H54 (cell line): ENCODE measurements at places on chromosomes 11 and 22.

DNA sequence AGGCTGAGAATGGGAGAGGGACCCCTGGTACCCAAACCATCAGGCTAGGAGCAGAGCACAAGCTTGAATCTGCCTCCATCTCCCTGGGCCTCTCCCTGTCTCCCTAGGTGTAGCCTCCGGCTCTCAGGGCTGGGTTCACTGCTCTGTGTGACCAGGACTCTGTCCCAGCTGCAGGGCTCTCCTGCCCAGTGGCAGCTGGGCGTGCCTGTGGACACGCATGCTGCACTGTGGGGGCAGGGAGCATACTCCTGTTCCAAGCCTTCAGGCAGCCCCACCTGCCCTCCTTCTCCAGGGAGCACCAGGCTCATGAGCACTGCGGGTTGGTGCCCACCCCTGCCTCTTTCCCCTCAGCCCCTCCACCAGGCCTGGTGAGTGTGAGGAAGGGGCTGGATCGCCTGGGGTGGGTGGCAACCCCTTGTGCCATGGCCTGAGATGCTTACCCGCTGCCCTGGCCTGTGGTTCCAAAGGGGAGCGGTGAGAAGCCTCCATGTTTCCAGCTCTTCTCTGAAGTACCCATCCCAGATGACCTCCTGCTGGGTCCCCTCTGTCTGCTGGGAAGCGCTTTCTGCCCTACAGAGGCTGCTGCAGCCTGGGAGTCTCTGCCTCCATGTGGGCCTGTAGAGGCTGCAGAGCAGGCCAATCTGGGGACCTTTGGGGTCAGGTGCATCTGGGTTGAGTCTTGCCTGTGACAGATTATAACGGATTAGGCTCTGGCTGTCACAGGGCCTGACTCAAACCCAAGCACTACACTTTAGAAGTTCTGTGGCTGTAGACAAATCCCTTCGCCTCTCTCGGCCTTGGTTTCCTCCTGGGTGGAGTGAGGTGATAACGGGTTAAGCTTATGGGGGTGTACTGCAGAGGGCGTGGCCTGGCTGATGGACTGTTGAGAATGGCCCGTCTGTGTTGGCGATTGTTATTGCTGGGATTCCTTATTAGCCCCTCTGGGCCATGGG lies 43.7 kb downstream of the WNT11 start:
- no peak for DNase-seq

DNA sequence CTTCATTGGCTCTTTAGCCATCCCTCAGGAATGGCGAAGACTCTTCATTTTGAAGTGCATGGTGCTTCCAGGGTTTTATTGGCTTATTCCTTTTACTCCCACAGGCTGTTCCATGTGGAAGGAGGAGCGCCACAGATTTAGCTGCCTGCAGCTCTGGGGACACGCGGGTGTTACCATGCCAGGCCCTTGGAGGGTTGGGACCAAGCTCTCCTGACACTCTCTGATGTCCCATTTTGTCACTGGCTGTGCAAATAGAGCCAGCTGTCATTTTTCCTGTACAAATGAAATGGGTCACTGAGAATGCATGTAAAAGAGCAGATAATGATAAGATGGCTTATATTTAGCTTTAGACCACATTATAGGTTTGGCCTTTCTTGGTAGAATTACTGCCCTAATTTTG lies 9.2 kb downstream of the THYN1 start:
- no peak for DNase-seq

DNA sequence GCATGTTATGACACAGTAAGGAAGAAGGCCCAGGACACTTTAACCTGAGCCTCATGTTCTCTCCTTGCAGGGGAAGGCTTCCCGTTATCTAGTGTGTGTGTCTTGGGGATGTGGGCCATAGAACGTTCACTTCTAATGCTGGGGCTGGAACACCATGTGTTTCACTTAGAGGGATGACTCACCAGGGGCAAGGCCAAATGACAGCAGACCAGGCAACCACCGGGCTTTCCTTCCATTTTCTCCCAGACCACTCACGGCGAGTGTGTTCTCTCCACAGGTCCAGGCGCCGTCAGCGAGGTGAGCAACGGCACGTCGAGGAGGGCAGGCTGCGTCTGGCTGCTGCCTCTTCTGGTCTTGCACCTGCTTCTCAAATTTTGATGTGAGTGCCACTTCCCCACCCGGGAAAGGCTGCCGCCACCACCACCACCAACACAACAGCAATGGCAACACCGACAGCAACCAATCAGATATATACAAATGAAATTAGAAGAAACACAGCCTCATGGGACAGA lies 964.4 kb downstream of the NTM start:
- no peak for DNase-seq

- DNase-seq, result no peak
Measured at GRCh38 chr11:9263840-9264315, 1.3 kb downstream of the DENND5A start.

- DNase-seq, result no peak
Measured at GRCh38 chr22:20542736-20543135, 35.3 kb downstream of the MED15 start.

DNA sequence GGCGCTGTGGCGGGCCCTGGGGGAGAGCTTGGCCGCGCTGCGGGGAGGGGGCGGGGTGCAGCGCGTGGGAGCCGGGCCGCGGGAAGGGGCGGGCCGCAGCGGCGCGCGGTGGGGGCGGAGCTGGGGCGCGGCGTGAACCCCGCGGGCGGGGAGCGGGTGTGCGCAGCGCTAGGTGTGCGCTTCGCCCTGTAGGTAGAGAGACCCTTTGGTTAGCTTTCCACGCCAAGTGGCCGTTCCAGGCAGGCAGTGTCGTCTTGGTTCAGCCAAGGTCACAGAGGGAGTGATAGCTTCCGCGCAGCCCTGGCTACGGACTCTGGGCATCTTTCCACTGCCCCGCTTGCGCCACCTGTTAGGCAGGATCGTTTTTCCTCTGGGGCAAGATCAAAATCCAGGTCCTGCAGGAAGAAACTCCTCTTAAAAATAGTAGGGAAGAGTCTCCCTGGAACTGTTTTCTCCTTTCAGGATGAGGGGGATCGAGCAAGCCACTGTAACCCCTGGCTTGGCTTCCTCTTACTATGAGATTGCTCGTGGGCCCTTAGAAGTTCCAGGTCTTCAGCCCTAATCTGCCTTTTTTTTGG lies 434 bp downstream of the BANF1 start:
- no peak for DNase-seq

DNA sequence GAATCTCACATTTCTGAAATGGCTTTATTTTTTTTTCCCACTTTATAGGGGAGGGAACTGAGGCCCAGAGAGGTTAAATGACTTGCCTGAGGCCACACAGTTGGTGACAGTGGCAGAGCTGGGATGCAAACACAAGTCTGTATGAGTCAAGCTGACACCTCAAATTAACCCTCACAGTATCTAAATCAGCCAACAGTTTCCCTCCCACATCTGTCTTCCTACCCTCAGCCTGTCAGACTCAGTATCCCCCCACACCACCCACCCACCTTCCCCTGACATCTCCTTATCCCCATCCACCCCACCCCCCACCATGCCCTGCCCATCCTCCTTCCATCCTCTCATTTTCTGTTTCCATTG lies 95.2 kb downstream of the TP53I11 start:
- DNase-seq, result no peak

DNA sequence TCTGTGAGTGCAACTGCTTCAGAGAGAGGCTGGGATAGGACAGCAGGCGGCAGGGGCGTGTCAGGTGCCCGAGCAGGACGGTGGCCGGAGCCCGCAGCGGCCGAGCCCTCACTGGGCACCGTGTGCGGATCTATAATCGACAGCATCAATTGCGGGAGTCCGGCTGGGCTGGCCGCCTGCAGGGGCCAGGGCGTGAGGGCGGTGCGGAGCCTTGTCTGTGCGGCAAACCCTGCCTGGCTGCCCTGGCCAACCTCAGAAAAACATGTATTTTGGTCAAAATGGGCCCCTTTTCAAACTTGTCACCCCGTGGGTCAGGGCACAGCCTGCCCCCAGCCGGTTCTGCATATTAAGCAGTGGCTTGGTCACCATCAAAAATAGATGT lies 91.3 kb upstream of the KCNQ1OT1 start:
- DNase-seq, result no peak

- no peak for DNase-seq
Measured at GRCh38 chr11:111845276-111846028, 25.9 kb downstream of the ALG9 start.

- DNase-seq, result no peak
Measured at GRCh38 chr11:78791254-78791653, 216.6 kb upstream of the NARS2 start.

DNA sequence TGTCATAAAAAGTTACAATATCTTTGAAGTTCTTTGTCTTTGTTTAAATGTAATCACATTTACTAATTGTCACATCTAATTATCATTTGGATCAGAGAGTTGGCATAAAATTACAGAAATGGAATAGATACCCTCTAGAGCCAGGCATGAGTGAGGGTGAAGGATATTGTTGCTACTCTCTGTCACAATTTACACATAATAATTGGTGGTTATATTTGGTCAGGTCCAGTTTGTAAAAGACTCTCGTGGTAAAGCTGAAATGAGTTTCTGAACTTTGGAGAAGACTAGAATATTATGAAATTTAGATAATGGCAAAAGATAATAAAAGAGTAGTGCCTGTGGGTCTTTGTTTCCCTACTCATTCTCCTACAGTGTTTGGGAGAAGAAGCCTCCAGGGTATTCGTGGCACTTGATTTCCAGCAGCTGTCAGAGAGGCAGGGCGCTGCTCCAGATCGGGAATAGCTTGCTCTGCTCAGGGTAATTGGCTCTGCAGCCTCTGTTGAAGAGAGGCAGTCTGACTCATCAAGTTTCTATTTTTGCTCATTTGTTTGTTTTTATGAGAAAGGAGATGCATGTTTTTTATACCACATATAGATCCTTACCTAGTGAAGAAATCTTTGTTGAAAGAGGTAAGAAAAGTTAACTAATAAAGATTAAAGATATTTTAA lies 349.9 kb downstream of the CNTN5 start:
- DNase-seq, result peak; percentile 2

DNA sequence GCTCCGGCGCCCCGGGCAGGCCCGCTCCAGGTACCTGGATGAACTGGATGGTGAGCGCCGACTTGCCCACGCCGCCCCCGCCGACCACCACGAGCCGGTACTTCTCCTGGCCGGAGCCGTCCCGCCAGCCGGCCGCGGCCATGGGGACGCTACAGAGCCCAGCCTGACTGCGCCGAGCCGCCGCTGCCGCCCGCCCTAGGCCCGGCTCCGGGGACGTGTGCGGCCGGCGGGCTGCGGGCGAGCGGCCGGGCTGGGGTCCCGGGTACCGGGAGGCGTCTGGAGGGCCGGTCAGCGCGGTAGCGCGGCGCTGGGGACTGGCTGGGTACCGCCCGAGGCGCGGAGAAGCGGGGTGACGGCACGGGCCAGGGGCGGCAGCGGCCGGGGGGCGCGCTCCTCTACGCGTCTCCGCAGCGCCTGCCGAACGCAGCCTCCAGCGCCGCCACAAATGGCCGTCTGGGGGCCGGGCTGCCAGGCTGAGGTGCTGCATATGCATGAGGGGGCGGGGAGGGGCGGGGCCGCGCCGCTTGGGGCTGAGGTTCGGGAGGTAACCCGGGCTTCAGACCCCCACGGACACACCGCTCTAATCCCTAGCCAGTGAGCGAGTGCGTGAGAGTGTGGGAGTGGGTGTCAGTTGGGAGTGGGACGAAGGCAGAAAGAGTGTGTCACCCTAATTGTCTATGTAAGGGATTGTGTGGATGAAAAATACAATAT lies at the start of gene RRAS2:
Gene RRAS2 (minus strand): TSS at position 455 of the 711 bp plus-strand sequence. CDS start 313 bp downstream, at position 142.
- peak; percentile 61 for DNase-seq

DNA sequence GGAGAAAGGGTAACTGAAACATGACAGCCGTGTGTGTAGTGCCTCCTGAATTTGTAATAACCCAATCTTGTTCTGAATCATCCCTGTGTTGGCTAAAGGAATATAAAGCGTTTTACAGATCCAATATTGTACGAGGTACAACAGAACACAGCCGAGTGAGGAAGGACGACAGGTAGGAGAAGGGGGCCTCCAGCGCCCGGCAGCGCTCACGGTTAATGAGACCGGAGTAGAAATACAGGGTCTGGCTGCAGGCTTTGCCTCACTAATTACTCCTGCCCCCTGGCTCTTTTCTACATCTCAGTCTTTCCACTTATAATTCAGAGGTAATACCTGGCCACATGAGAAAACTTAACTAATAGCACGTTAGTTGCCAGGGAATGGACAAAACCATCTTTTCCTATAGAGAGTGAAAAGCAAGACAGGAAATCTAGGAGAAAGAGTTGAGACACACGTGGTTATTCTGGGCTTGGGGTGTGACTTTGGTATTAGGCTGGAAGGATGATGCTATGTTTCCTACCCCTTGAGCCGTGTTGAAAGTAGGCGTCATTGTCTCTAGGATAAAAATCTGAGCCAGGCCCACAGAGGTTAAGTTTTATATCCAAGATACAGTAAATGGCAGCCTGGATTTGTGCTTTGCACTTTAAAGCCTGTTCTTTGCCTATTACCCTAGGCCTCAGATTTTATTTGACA lies 54.1 kb downstream of the GRIK4 start:
- DNase-seq, result no peak
